ENCODE measurements at places on chromosomes 7 and 10.

DNA sequence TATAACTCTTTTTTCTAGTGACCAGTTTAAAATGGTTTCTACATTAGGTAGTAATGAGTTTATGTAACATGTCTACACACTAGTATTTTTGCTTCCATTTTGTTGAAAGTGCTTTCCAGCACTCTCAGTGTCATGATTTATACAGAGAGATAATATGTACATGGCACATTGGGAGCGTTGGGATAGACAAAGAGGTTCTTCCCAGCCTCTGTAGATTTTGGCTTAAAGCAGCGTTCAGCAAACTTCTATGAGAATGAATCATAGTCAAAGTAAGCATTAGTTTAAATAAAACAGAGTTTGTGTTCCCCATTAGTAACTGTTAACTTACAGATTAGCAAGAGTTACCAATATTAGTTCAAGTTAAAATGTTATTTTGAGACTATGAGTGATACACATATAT lies 43.9 kb downstream of the SEPTIN14 start:
- DNase-seq, result no peak

GRCh38 chr10:16883084-16883483 lies 65.9 kb upstream of the RSU1 start:
- no peak for DNase-seq

- no peak for DNase-seq
Observed at GRCh38 chr7:124781907-124782734, 16.5 kb upstream of the GPR37 start.

GRCh38 chr10:89973326-89973725 lies 271.9 kb downstream of the KIF20B start:
- DNase-seq, result no peak

DNA sequence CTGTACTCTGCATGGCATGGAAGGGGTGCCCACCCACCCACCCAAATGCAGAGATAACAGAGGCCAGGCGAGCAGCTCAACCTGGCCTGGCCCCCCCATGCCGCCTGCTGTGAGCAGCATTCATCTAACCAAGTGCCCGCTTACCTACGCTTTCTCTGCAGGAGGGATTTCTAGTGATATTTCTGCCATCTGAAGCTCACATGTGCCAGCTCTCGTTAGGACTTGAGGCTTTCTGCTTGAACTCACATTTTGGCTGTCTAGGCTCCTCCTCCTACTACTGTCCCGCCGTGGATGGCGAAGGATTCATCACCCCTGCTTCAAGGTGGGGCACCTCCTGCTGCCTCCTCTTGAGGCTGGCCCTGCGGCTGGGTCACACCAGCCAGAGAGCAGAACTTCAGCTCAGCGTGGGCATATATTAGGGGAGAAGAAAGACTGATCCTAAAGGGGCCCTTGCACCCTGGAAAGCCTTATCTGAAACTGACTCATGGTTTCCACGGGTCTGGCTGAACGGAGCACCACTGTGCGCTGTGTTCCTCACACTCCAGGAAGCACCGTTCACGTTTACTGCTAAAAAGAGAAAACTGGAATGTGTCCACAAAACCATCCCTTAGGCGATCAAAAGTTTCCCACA lies 45.5 kb downstream of the CTBP2 start:
- DNase-seq, result no peak

DNA sequence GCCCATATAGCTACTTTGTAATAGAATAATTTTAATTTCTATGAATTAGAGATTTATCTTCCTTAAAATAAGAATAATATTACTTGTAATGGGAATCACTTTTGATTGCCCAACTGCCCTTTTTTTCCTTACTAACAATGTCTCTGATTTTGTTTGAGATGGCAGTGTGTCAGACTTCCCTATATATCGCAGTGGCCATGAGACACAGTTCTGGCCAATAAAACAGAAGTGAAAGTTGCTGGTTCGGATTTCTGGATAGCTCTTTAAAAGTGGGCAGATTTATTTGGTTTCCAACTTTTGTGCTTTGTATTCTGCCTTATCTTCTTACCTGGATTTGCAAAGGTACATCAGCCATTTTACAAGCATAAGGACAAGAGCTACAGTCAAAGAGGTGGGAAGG lies 170.2 kb downstream of the PPP1R17 start:
- DNase-seq, result no peak

- DNase-seq, result no peak
Observed at GRCh38 chr10:3893901-3894563, 109.0 kb upstream of the KLF6 start.

DNA sequence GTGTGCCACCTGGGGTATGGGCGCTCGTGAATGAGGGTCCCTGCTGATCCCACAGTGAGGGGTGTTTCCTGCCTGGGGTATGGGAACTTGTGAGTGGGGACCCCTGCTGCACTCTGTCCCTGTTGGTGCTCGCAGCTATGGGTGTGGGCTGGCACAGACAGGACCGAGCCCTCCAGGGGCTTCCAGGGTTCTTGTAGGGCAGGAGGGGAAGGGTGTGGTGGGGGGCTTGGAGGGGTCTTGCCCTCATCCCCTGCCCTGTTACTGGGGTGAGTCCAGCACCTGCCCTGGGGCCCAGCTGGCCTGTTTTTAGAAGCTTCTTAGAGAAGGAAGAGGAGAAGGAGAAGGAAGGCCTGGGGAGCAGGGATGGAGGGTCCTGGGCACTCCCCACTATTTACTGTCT lies 377.0 kb upstream of the NUPR2 start:
- DNase-seq, result no peak

- no peak for DNase-seq
Observed at GRCh38 chr7:54360075-54360840, 181.9 kb upstream of the VSTM2A start.

DNA sequence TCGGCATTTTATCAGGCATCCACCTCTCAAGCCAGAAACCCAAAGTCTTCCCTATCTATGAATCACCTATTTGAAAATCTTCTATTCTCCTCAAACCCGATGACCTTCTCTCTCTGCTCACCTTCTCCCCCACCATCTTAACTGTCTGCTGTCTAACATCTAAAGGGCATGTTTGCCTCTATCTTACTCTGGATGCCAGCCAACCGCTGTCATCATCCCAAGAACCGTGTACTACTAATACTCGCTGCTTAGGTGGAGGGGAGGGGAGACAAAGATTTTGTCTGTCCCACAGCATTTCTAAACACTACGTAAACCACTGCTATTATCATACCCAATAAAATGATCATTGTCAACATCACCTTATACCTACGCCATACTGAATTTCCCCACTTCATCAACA lies 29.5 kb downstream of the PAXIP1 start:
- DNase-seq, result no peak

DNA sequence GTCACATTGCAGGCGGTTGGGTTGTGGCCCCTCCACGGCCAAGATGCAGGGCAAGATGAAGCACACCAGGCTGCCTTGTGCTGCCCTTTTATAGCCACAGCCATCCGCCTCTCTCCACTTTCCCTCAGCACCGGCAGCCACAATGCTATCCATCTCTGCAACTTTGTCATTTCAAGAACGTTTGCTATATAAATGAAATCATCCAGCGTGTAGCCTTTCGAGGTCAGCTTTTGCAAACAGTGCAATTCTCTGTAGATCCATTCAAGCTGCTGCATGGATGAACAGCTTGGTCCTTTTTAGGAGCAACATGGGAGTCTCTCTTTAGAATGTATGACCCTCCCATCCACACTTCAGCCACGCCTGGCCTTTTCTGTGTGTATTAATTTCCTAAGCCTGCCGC lies 6.4 kb upstream of the IL15RA start:
- DNase-seq, result no peak

GRCh38 chr10:50033481-50033880 lies 34.3 kb upstream of the WASHC2A start:
- DNase-seq, result no peak

DNA sequence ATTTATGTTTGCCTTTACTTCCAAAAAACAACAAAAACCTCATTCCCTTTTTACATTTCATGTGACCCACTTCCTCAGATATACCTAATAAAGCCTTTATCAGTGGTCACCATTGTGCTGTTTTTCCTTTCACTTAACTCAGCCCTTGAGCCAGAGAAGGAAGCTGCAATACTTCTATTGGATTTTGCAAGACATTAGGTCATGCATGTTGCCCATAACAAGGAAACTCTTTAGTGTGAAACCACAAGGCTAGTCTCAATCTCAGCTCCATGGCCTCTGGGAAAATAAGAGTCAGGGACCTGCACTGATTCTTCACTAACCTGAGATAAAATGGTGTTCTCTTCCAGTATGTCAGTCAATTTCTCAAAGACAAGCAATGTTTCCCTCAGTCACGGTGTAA lies 27.8 kb downstream of the STEAP4 start:
- no peak for DNase-seq

DNA sequence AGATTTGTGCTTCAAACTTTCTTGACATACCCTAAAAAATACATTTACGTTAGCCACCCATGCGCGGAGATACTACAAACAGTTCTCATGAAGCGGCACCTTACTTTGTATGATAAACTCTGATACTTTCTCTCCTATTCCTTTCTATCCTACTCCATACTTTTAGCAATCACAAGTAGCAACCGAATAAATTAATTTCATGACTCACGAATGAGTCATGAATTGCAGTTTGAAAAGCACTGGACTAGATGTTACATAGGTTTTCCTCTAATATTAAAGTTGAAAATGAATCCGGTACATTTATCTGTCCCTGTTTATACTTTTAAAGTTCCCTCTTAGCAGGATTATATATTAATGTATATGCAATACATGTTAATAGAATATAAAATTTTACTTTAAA lies 67.6 kb downstream of the CUBN start:
- no peak for DNase-seq

DNA sequence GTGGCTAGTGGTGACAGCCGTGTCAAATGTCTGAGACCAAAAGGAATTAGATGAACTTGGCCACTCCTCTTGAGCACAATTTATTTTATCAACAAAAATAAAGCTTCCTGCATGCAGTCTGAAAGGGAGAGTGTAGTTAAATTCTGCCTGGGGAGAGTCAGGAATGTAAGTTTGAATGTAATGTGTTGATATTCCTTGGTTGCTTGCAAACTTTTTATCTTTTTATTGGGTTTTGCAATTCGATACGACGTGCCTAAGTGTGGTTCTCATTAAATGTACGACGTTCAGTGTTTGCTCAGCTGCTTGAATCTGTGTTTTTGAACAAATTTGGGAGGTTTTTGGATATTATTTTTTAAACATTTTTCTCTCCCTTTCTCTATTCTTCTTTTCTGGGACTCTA lies 839.9 kb downstream of the CCSER2 start:
- no peak for DNase-seq

DNA sequence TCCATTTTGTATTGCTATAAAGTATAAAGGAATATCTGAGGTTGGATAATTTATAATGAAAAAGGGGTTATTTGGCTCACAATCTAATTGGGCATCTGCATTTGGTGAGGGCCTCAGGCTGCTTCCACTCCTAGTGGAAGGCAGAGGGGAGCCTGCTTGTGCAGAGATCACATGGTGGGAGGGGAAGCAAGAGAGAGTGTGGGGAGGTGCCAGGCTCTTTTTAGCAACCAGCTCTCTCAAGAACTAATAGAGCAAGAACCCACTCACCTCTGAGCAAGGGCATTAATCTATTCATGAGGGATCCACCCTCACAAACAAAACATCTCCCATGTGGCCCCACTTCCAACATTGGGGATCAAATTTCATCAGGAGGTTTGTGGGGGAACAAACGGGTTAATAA lies 64.6 kb downstream of the OGDH start:
- DNase-seq, result no peak

GRCh38 chr7:30422922-30423321 lies 55.7 kb downstream of the NOD1 start:
- DNase-seq, result no peak

GRCh38 chr7:53996876-53997275 lies 545.3 kb upstream of the VSTM2A start:
- no peak for DNase-seq

DNA sequence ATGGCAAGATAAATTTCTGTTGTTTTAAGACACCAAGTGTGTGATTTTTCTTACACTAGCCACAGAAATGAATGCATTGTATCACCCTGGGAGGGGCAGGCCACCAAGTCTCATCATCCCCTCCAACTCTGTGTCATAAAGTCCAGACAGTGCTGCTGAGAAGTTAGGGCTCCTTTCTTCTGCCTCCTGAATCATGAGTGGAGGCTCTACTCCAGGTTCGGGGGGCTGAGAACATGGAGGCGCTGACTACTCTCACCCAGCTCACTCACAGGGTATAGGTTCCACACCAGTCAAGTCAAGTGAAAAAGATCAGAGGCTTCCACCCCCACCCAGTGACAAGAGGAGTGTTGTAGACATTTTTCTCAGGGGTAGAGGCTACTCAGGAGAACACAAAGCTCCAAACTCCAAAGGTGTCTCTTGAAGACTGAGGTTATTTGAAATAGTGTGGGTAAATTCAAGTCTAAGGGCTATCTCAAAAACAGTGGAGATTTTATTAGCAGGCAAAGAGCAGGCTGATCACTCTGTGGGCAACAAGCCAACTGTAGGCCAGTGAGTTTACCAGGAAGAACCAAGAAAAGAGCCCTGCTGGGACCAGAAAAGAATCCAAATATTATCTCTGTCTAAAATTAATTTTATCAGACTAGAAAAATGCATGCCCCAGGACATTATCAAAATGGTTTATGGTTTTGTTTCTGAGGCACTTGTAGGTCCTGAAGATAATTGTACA lies 118.6 kb upstream of the RET start:
- no peak for DNase-seq

DNA sequence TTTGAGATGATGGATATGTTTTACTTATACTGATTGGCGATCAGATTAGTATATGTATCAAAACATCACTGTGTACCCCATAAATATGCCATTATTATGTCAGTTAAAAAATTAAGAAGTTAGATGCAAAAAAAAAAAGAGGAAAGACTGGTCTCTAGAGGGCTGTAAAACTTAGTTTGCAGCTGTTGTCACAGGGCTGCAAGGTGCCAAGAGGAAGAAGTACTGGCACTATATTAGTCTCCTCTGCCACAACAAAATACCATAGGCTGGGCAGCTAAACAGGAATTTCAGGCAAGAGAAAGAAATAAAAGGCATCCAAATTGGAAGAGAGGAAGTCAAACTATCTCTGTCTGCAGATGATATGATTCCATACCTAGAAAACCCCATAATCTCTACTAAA lies 177.8 kb upstream of the PLPP4 start:
- no peak for DNase-seq

DNA sequence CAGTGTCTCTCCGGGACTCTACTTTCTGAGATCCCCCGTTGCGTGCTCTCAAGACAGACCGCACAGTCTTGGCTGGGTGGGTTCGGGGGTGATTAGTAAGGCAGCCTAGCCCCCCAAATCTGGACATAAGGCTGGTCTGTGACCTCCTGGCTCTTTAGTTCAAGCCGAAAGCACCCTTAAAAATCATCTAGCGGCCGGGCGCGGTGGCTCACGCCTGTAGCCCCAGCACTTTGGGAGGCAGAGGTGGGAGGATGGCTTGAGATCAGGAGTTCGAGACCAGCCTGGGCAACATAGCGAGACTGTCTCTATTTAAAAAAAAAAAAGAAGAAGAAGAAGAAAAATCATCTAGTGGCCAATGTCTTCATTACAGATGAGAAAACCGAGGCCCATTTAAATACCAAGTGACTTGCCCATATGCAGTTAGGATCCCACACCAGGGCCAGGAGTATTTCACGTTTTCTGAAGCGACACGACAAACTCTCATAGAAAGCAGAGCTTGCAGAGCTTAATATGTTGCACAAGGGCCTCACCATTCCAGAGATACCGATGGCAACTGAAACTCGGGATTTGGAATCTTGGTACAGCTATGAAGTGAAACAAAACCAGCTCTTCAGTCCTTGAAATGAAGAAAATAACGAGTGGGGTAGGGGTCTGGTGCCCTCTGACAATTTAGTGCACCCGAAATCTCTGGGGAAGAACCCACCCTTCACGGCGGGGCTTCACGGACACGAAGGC lies 703 bp upstream of the HILPDA start:
- DNase-seq, result no peak

GRCh38 chr7:52017802-52018679 lies 701.4 kb upstream of the COBL start:
- DNase-seq, result peak; percentile 17

GRCh38 chr7:37448636-37449361 lies at the start of gene ELMO1:
TSS of gene ELMO1 (minus strand) at chr7:37448864. CDS start at chr7:37342690, 106,174 bp downstream.
- DNase-seq, result peak; percentile 89
